ENCODE measurements at places on chromosomes 4 and X.

- no peak for DNase-seq
These were observed 27.0 kb upstream of the SLC7A11 start for GRCh38 chr4:138269175-138269574.

DNA sequence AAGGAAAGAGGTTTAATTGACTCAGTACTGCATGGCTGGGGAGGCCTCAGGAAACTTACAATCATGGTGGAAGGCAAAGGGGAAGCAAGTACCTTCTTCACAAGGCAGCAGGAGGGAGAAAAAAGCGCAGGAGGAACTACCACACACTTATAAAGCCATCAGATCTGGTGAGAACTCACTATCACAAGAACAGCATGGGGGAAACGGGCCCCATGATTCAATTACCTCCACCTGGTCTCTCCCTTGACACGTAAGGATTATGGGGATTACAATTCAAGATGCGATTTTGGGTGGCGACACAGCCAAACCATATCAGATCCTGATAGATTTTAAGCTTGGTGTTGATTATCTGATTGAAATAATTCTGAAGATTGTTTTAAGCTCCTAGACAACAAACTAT is 218.7 kb downstream of the CBR4 start:
- no peak for DNase-seq

DNA sequence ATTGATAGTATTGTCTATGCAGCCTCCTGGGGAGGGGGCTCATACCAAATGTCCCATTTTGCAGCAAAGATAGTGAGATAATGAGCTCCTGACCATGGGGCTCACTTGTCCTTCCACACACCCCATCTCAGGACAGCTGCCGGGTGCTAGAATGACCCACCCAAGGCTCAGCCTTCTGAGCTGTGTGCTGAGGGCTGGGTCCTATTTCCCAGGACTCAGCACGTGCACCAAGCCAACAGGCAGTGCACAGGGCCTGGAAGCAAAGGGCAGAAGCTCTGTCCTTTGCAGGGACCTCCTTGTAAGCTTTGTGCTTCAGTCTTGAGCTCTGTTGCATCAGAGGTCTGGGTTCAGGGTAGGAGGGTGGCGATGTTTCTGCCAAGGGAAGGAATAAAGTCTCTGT is 11.2 kb upstream of the ABLIM2 start:
- no peak for DNase-seq

- DNase-seq = no peak
These were observed 22.0 kb downstream of the RUFY3 start for GRCh38 chr4:70743731-70744130.

All from NCI-H510A (cell line).